Naive thymus-derived CD4-positive, alpha-beta T cell (primary cell): ENCODE measurements at places on chromosomes 12 and 14.

DNA sequence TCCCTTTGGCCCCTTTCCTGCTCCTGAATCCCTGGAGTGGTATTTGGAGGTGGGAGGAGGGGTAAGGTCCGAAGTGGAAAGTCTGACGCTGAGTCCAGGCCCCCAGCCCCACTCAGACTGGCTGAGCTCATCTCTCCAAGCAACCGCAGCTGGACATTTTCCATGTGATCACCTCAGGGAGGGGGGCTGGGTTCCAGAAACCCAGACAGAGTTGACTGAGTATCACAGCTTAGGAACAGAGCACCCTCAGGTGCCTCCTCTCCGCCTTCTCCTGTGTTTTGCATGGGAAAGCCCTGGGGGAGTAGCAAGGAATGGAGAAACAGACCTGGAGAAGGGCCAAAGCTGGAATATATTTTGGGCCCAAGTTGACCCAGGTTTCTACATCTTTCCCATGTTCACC, 8.0 kb upstream of the ITGA5 start:
- DNase-seq = no peak

DNA sequence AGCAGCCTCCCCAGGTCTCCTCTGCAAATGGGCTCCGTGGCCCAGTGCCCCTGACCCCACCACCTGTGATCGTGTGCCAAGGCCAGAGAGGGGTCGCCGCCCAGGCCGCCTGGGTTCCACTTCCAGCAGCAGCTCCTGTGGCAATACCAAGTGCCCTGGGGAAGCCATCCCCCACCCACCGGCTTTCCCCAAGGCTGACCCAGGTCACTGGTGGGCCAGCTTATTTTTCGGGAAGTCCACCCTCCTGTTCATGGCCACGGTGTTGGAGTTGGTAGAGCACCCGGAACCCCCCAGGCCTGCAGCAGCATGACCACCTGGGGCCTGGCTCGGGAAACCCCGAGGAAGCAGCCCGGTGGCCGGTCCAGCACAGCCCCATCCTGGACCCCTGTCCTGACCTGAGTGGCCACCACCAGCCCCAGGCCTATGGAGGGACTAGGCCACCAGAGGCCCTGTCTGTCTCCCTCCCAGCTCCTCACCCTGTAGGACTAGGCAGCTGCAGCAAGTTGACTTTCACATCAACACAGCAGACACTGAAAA, 40.8 kb upstream of the OASL start:
- no peak for DNase-seq

DNA sequence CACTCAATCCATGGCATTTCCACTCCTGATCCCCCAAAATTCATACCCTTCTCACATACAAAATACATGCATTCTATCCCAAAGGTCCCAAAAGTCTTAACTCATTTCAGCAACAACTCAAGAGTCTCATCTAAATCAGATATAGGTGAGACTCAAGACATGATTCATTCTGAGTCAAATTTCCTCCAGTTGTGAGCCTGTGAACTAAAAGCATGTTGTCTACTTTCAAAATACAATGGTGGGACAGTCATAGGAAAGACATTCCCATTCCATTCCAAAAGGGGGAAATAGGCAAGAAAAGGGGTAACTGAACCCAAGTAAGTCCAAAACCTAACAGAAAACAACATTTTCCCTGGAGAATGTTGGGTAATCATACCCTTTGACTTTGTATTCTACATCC, 103.3 kb downstream of the C12orf75 start:
- DNase-seq = no peak

GRCh38 chr12:111556676-111557075, 42.4 kb downstream of the ATXN2 start:
- DNase-seq = no peak

DNA sequence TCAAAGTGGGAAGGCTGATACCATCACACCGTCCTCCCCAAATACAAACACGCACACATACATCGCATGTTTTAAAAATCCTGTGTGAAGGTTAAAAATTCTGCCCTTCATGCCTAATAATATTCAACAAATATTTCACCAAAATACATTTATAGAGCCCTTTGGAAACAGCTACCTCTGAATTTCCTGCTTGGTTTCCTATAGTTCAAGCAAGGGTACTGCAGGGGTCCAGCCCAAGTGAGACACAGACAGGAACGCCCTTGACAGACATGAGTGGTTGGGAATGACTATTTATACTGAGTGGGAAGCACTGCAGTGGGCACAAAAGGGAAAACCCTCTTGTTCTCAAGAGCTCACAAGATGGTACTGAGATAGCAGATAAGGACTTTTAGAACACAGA, 51.0 kb downstream of the ST8SIA1 start:
- DNase-seq = no peak

DNA sequence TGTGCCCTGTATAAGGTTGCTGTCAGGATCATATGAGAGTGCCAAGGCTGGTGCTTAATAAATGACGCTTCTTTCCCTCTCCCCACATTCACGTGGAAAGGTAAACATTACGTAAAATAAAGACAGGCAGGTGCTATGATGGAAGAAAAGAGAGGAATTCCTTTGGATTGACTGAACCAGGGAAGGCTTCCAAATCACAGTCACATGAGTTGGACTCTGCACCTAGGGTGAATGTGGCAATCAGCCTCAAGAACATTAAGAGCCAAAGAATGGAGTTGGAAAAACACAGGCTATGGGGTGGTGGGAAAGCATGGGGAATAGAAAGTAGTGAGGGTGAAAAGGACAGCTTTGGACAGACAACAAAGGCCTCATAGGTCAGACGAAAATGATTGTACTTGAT, 473.1 kb downstream of the VRK1 start:
- DNase-seq = no peak

GRCh38 chr14:71063351-71063750, 156.1 kb downstream of the PCNX1 start:
- no peak for DNase-seq

GRCh38 chr12:23014749-23015148, 389.8 kb downstream of the ETNK1 start:
- DNase-seq = no peak

DNA sequence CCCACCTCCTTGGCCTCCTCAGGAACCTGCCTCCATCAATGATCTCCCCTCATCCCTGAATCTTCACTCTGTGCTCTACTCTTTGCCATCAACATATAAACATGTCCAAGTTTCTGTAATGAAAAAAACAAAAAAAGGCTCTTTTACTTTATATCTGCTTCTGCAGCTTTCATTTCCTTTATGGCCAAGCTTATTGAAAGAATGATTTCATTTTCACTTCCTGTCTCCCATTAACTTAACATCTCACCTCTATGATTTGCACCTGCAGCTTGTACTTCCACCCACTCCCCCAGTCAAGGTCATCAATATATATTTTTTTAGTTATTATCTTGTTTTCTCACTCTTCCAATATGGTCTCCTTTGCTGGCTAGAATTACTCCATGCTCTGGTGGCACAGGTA, 15.6 kb upstream of the RNU6-7 start:
- no peak for DNase-seq

- no peak for DNase-seq
Observed at GRCh38 chr12:72995616-72996015, 723.4 kb downstream of the TRHDE start.

- peak; percentile 7 for DNase-seq
Observed at GRCh38 chr14:69547701-69548348, 26.8 kb downstream of the CCDC177 start.

DNA sequence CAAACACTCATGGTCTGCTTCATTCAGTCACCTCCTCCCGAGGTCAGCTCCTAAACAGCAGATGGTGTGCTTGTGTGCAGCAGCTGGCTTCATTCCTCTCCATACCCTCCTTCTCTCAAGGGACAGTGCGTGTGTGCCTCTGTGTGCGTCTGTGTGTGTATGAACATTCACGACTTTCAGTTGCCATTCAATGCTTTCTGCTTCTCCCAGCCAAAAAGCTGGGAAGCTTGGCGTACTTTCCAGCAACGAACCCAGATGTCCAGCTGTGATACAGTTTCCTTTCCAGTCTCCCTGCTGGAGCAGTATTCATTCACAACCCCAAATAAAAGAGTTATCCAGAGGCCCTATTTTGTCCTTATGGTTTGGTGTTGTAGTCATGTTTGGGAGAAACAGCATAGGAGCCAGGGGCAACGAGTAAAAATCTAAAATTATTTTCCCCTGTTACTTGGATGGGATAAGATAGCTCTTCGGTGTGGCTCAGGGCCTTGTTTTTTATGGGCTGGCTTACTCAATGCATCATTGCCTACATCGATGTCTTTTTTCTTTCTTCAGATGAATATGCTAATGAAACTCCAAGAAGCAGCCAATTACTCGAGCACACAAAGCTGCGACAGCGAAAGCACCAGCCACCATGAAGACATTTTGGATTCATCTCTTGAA, 379.3 kb downstream of the NAV3 start:
- DNase-seq = no peak

DNA sequence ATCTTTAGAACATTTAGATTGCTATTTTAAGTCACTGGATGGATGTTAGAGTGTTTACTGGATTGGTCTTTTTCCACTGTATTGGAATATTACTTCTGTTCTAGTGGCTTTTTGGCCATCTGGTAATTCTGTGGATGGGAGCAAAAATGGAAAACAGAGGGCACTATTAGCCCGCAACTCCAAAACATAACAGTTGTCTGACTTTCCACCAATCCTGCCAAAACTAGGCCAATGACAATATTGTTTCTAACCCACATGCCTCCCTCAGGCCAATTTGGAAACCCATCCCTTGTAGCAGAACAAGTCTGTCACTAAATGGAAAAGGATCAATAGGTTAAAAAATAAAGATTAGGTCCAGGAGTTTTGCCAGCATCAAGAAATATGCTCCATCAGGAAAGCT, 97.8 kb downstream of the ETNK1 start:
- no peak for DNase-seq

GRCh38 chr12:96327889-96328288, 72.3 kb downstream of the CDK17 start:
- DNase-seq = no peak

DNA sequence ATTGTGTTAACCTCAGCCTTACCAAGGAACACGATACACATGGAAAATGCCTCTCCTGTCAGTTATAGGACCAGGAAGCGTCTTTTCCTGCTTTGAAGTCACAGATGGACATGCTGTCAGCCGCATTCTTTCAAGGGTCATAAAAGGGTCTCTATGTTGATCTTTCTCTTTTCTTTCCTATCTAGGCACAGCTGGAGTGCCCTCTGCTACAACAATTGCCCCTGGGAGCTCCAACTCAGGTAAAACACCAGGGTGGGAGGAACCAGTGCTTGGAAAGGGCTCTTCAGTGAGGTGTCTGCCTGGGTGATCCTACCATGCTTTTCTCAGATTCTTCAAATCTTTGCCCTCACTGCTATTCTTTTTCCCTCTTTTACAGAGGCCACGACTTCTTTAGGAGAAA, 157.4 kb upstream of the CNTN1 start:
- no peak for DNase-seq

DNA sequence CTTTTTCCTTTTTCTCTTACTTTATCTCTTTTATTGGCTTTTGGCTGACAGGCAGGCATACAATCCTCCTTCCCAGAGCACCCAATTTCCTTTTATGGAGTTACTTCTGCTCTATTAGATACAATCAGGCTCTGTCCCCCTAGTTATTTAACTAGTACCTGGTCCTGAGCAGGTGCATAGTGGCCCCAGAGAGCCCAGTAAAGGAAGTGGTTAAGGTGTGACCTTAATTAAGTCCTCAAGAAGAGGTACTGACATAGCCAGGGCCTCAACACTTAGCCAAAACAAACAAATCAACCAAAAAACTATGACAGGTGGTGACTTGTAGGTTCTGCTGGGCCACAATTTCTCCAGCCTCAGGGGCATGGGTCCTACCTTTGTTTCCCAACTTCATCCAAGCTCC, 82.9 kb downstream of the CCDC60 start:
- no peak for DNase-seq

DNA sequence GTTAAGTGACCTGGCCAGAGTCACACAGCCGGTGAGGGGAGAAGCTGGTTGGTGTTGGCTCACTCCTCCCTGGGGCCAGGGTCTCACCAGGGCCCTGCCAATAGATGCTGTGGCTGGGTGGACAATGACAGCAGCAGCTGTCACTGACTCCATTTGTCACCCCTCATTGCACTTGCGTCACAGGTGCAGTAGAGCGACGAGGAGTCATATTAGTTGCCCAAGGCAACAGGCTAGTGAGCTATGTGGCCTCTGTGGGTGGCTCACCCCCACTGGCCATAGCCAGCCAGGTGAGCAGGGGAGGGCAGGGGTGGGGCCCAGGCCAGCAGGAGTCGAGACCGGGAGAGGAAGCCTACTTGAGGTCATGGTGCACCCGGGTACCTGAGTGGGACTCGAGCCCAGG, 9.7 kb downstream of the SLC25A47 start:
- DNase-seq = no peak

GRCh38 chr14:103703433-103704385, 11.5 kb downstream of the XRCC3 start:
- no peak for DNase-seq

GRCh38 chr14:89027097-89027740, 202.8 kb downstream of the TTC8 start:
- DNase-seq = peak; percentile 76

- no peak for DNase-seq
Observed at GRCh38 chr14:71651228-71651627, 281.0 kb upstream of the RGS6 start.

- DNase-seq = no peak
Observed at GRCh38 chr12:132117558-132117875, 26.6 kb downstream of the DDX51 start.

GRCh38 chr14:99579903-99580571, 24.0 kb downstream of the CCDC85C start:
- DNase-seq = no peak
